ENCODE measurements at places on chromosomes 2 and 18. TPM values are rescaled to one million over a fixed set of nuclear protein-coding genes. Genes with fewer than 3 reads are reported as not detected.

Gene SETBP1
- 0.58 TPM for total RNA-seq

Gene FAM210A
- total RNA-seq = 27.0 TPM

Gene DSEL
- total RNA-seq = 0.29 TPM

Gene TMEM198
- 0.95 TPM for total RNA-seq

Gene ATG9A
- 53.2 TPM for total RNA-seq

Gene CTLA4
- total RNA-seq = not detected

Gene PCBP1
- total RNA-seq = 437 TPM

Gene REG3A
- not detected for total RNA-seq

Gene SERPINB2
- total RNA-seq = not detected

Gene RAX
- total RNA-seq = not detected

Gene MPP4
- not detected for total RNA-seq

All from A549 treated with RU486 at 1 μM for 4 hours (cell line).